ENCODE measurements at places on chromosomes 6 and 20. TPM values are rescaled to one million over a fixed set of nuclear protein-coding genes. Genes with fewer than 3 reads are reported as not detected.

The EPB41L1 gene
- 42.7 TPM for total RNA-seq

The BRPF3 gene
- total RNA-seq = 13.3 TPM

The AMD1 gene
- total RNA-seq = 51.8 TPM

The SLC32A1 gene
- not detected for total RNA-seq

The SAMD5 gene
- 1.5 TPM for total RNA-seq

The CST2 gene
- 1.5 TPM for total RNA-seq

The ARMC12 gene
- total RNA-seq = 0.89 TPM

The BMP5 gene
- 0.16 TPM for total RNA-seq

The C2 gene
- 0.49 TPM for total RNA-seq

The MAP3K5 gene
- 9.5 TPM for total RNA-seq

The EHMT2 gene
- 50.0 TPM for total RNA-seq

The SIRPB1 gene
- 6.2 TPM for total RNA-seq

The TNXB gene
- total RNA-seq = 0.51 TPM

The WFDC6 gene
- total RNA-seq = not detected

The GRM1 gene
- 0.25 TPM for total RNA-seq

The GGT7 gene
- total RNA-seq = 17.6 TPM

The CSTF1 gene
- total RNA-seq = 36.8 TPM

The NEDD9 gene
- total RNA-seq = 18.7 TPM

The OR2B6 gene
- total RNA-seq = not detected

The TGM2 gene
- total RNA-seq = 444 TPM

The DNAH8 gene
- total RNA-seq = under 0.01 TPM

The RIPOR3 gene
- total RNA-seq = 0.63 TPM

The SYCP2 gene
- total RNA-seq = 0.13 TPM

The SYCP2L gene
- total RNA-seq = 0.38 TPM

The MYCT1 gene
- total RNA-seq = 0.16 TPM

The FRS3 gene
- 3.7 TPM for total RNA-seq

The RBM24 gene
- total RNA-seq = 9.9 TPM

The OXT gene
- total RNA-seq = not detected

The MUC22 gene
- not detected for total RNA-seq

The OLIG3 gene
- total RNA-seq = not detected

The SLC26A8 gene
- total RNA-seq = not detected

The OGFRL1 gene
- total RNA-seq = 19.1 TPM
